CD8-positive, alpha-beta T cell (primary cell): ENCODE measurements at places on chromosomes 16 and 17.
A peak's percentile ranks its signal among the peaks of the same experiment; 100 is the strongest.

DNA sequence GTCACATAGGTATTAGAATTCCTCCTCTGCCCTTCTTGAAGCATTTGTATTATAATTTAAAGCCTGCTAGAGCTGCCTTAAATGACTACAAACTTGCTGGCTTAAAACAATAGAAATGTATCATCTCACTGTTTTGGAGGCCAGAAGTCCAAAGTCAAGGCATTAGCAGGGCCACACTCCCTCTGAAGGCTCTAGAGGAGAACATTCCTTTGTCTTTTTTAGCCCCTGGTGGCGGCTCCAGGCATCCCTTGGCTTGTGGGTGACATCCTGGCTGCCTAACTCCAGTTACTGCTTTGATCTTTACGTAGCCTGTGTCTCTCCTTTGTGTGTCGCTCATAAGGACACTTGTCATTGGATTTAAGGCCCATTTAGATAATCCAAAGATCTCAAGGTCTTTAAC, 186.6 kb upstream of the SALL1 start:
- DNase-seq = no peak

GRCh38 chr16:83392743-83393142, 415.0 kb upstream of the HSBP1 start:
- DNase-seq = no peak

DNA sequence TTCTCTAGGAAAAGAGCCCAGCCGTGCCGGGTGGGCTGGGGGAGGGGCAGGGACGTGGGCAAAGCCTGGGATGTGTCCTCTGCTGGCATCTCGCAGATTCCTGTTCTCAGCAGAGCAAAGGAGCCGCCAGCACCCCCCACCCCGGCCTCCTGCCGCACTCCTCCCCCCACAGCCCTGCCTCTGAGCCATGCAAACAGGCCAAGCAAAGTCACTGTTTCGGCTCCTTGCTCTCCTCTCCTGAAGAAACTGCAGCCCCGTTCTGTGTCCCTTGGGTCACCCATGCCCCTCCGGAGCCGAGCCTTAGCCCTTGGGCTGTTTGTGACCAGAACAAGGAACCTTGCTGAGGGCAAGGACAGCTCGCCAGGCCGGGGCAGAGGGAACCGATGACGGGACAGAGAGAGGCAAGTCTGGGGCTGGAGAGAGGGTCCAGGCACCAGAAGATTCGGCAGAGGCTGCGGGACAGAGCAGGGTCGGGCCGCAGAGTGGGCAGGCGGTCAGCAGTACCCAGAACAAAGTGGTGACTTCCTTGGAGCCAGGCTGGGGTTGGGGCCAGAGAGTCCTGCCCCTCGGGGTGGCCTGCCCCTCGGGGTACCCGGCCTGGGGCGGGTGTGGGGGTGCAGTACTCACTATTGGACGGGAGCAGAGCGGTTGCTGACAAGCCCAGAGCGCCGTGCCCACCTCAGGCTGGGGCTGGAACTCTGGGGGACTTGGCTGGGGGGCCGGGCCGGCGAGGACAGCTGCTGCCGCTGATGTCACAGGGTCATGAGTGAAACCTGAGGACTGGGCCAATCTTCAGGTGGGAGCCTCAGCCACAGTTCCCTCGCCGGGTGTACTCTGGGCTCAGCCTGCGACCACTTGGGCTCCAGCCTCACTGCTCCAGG, 9.2 kb upstream of the PRR29 start:
- DNase-seq = no peak

DNA sequence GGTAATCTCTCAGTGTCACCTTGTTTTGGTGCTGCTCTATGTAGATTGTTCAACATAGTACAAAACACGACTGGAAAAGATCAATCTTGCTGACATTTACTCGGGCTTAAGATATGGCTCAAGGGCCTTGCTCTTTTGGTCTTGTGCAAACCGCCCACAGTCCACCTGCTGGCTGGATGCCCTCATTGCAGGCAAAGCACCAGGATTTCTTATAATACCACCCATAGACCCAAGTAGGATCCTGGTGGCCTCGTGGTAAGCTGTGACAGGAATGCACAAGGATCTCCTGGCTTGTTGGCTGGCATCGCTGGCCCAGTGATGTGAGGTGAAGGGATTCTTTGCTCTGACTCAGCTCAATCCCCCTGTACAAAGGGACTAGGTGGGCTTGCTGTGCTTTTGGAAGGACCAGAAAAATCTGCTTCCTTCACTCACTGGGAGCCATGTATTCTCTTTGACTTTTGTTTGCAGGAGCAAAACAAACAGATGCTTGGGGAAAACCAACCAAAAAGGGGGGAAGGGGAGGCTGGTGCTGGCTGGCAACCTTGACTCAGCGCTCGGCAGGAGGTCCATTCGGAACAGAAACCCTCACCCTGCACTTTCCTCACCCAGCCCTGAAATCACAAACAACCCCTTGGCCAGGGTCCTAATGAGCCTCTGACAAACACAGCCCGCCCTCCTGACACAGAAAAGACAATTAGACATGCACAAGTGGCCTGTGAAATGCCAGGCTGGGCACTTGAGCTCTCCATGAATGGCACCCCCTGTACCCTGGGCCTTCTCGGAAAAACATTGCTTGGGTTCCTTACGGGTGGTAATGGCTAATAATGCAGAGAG, 36.6 kb upstream of the MED9 start:
- DNase-seq = peak; percentile 70

DNA sequence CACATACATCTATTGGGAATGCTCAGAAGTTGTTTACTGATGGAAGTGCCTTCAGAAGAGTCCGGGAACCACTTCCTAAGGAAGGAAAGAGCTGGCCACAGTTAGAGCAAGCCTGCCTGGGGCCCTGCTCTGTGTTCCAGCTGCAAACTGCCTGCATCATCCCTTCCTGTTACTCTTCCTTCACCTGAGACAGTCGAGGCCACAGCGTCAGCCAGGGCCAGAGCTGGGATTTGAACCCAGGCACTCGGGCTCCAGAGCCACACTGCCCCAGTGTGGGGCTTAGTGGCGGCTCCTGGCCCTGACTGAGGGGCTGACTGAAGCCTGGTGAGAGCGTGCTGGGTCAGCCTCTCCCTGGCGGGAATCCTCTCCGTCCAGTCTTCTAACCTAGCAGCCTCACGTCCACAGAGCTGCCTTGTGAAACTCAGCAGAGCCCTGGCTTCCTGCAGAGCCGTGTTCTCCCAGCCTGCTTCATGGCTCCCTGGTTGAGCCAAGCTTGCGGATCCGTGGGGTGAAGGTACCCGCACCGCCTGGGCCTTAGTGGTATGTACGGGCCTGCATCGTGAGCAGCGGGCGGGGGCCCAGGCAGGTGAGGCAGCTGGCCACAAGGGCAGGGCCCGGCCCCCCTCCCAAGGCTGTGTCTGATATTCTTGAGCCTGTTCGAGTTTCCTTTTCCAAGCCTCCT, 4.6 kb upstream of the C17orf99 start:
- no peak for DNase-seq

GRCh38 chr17:2571523-2572303, 21.7 kb upstream of the PAFAH1B1 start:
- DNase-seq = no peak

DNA sequence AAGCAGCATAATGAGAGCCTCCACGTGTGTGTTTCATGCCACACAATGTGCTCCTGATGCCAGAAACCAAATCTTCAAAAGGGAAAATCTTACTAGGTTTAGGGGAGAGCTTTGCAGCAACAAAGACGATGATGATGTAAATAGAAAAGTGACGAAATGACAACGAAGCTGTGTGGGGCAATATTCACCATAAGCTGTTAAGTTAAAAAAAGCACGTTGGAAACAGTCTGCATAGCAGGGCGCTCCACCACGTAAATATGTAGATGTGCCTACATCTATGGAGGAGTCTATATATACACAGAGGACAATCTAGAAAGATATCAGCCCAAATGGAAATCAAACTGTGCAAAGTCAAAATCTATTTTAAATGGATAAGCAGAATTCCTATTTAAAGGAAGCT, 61.0 kb downstream of the RPH3AL start:
- DNase-seq = no peak

DNA sequence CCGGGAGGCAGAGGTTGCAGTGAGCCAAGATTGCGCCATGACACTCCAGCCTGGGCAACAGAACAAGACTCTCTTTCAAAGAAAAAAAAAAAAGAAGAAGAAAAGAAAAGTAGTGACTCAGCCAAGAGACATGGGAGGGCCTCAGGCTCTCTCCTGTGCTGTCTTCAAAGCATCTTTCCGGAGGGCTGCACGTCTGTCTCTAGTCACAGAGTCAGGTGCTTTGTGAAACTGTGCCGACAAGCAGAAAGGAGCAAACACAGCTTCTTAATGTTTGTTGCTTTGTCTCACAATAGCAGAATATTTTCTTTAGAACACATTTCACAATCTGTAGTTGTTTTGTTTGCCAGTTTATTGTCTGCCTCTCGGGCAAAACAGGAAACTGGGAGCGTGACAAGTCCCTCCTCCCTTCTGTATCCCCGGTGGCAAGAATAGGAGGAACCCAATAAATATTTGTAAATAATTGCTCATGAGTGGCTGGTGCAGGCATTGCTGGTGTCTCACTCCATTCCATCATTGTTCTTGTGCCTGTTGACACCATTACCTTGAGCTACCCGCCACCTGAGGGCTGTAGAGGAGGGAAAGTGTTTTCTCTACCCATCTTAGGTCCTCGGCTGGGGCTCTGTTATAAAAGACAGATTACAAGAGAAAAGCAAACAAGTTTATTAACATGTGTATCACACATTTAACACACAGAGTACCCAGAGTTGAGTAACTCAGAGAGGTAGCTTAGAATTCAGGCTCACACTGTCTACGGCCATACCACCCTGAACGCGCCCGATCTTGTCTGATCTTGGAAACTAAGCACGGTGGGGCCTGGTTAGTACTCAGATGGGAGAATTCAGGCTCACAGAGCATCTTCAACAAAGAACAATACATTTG, 5.5 kb downstream of the GAST start:
- no peak for DNase-seq

- DNase-seq = no peak
Observed at GRCh38 chr17:4195306-4195705, 52.3 kb downstream of the CYB5D2 start.

- no peak for DNase-seq
Observed at GRCh38 chr17:51739245-51739886, 419.1 kb downstream of the CA10 start.

GRCh38 chr17:16044487-16044886, 44.9 kb downstream of the TTC19 start:
- DNase-seq = no peak

GRCh38 chr16:71501547-71501946, 12.4 kb upstream of the ZNF19 start:
- no peak for DNase-seq

DNA sequence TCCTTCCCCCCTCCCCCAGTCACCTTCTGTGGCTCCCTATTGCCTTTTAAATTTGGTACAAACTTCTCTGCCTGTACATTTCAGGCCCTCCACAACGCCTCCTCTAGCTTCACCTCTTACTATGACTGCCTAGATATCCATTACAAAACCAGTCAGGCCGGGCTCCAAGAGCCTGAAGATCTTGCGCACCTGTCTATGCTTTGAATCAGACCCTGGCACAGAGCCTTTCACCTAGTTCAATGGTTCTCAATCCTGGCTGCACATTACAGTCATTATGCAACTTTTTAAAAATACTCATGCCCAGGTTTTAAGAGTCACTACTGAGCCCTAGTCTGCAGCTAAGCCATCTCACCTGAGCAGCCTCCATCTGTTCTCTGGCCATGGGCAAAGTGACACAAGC, 1.6 kb upstream of the GAS7 start:
- DNase-seq = no peak
